ENCODE measurements at places on chromosomes 13 and 19.
A peak's percentile ranks its signal among the peaks of the same experiment; 100 is the strongest.

DNA sequence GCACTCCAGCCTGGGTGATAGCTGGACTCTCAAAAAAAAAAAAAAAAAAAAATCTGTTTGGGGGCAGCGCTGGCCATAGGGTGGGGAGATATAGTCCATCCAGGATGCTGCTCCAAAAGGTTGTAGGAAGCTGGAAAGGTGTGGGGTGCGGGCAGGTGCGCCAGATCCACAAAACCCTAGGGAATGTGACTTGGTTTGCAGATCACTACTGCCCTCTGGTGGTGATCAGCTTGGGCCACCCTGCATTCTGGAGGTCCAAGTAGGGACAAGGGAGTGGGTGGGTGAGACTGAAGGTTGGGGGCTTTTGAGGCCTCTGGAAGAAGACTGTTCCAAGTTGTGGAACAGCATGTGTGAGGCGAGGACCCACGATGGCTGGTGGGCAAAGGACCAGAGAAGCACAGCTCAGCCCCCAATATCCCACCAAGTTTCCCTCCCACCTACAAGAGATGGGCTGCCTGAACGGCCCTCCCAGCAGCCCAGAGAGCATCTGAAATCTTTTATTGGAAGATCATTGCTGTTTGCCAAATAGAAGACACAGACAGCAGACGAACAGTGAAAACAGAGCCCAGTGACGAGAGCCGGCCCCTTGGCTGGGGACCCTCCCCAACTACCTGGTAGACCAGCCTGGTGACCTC lies 10.4 kb upstream of the TYK2 start:
- DNase-seq = peak; percentile 50

DNA sequence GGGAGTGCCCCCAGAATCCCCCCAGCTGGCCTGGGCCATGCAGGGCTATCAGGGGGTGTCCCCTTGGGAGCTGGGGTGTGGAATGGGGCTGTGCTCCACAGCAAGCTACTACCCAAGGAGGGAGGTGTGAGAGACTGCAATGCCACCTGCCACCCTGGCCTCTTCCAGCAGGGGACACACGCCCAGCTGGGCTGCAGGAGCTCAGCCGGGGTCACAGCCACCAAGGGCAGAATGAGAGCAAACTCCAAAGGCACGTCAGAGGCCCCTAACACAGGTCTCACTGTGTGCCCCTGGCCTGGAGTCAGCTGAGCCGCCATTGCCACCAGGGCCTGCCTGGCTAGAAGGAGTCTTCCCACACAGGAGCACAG lies 55.5 kb downstream of the MLLT1 start:
- no peak for DNase-seq

GRCh38 chr13:80082396-80083080 lies 258.4 kb downstream of the SPRY2 start:
- DNase-seq = no peak

- peak; percentile 5 for DNase-seq
Observed at GRCh38 chr13:101942038-101942437, 459.8 kb downstream of the FGF14 start.

DNA sequence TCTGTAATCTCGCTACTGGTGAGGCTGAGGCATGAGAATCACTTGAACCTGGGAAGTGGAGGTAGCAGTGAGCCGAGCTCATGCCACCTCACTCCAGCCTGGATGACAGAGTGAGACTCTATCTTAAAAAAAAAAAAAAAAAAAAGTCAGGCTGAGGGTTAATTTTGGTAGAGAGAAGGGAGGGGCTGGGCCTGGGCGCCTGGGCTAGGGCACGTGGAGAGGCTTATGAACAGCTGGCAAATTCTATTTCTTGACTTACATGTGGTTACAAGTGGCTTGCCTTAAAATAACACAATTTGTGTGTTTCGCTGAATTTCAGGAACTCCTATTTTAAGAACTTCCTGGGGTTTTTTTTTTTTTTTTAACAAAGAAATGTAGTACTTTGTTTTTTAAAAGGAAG lies 47.6 kb upstream of the MAP3K10 start:
- DNase-seq = no peak

- DNase-seq = no peak
Observed at GRCh38 chr13:39876258-39876657, 220.8 kb downstream of the COG6 start.

DNA sequence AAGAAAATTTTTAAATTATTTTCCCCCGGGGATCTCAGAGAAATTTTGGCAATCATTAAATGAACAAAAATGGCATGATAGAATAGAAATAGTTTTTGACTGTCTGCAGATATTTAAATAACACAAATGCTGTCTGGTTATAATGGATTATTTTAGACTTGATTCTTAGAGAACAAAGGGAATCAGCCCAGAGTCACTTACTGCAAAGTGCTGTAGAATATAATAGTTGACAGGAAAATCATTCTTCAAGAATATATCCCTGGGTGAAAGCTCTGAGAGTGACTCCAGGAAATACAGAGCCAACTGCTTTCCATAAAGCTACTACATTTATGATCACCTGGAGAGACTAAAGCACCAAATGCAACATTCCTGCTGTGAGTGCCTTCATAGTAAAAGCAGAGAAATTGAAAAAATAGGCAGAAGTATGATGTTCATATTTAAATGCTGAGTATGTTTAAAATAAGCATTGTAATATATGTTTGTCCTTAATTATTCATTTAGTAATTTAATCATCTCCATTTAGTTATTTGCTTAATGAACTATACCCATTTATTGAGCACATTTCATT lies 1765.8 kb downstream of the SLITRK1 start:
- no peak for DNase-seq

GRCh38 chr19:16887353-16888265 lies 1.2 kb upstream of the F2RL3 start:
- DNase-seq = no peak

GRCh38 chr19:3003046-3003445 lies 25.7 kb downstream of the TLE6 start:
- DNase-seq = no peak

DNA sequence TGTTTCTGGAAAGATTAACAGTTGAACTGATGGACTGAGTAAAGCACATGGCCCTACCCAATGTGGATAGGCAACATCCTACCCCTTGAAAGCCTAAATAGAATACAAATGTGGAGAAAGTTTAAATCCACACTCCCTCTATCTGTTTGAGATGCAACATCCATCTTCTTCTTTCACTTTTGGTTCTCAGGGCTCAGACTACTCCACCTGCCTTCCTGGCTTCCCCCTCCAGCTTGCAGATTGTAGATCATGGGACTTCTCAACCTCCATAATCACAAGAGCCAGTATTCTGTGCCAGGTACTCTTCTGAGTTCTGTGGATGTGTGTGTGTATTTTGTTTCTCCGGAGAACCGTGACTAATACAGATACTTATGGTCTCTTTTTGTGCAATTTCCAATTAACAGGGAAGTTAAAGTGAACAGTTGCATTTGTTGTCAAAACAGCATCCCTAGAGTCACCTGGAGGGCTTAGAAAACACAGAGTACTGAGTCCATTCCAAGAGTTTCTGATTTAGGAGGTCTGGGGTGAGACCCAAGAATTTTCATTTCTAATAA lies 590.3 kb upstream of the MIR17HG start:
- DNase-seq = no peak

GRCh38 chr13:50675651-50676050 lies 167.8 kb downstream of the DLEU7 start:
- DNase-seq = no peak

DNA sequence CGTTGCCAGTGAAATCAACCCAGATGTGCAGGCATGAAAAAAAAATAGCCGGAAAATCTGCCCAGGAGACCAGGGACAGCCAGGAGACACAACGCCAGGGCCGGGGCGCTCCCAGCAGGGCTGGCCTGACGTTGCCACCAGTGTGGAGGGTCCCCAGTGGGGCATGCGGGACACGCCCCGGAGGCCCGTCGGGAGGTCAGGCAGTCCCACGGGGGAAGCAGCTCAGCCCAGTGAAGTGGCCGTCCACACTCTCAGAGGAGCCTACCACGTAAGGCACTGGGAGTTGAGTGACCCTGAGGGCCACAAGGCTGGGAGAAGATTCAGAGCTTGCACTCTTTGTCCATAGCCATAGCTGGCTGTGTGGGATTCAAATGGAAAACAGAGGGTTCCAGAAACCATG lies 53.2 kb upstream of the GAS6 start:
- DNase-seq = no peak

DNA sequence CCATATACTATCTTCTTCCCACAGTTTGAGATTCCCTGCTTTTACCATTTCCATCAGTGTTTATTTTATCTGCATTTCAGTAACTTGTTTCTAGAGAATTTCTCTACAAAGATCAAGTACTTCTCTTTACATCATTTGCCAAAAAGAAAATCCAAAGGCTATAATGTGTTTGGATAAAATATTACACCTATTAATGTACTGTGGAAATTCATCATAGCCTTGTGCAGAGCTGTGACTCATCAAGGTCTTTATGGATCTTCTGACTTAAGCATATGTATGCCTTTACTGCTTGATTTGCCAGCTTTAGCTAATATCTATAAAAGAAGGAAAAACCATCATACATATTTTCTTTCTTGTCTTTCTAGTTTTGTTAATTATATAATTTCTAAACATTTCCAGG lies 9.6 kb upstream of the HTR2A start:
- DNase-seq = no peak

- DNase-seq = no peak
Observed at GRCh38 chr19:42193706-42194105, 23.8 kb downstream of the DEDD2 start.

All from large intestine (tissue), 12 donors.